GM13977 (cell line): ENCODE measurements at places on chromosomes 11 and 22.

DNA sequence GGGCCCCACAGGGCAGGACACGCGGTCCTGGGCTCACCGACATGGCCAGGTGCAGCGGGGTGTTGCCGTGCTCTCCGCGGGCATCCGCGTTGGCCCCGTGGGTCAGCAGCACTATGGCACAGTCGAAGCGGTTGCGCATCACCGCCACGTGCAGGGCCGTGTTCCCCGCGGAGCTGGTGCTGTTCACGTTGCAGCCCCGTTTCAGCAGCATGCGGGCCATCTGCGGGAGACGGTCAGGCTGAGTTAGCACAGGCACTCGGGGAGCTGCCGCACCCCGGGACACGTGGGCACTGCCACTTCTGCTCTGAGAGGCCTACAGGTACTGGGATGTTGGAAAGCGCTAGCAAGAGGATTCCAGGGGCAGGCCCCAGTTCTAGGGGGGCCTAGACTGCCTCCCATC lies 22.3 kb upstream of the BAIAP2L2 start:
- DNase-seq = no peak

GRCh38 chr22:38213990-38214301 lies 12.2 kb downstream of the MAFF start:
- no peak for DNase-seq

DNA sequence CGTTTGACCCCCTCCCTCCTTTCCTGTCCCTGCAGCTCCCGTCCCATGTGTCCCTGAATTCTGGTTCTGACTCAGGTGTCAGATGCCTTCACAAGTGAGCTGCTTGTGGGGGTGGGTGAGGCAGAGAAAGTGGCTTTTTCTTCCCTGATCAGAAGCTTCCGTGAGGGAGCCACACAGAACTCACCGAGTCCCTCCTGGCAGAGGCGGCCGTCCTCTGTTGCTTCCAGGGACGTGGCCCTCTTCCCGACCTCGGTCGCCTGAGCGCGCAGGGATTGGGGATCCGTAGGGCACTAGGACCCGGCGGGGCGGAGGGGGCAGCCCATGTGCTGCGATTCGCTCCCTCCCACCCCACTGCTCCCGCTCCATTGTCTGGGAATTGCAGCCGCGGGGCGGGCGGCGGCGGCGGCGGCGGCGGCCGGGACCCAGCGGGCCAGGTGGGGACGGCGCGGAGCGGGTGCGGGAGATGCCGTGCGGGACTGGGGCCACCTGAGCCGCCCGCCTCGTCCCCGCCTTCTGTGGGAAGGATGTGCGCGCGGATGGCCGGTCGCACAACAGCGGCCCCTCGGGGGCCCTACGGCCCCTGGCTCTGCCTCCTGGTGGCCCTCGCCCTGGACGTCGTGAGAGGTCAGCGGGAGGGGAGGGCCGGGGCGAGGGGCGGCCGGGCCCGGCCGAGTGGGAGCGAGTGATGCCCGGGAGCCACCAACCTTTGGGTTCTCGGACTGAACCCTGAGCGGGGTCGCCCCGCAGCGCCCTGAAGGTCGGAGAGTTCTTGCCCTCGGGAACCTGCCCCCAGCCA lies at the start of gene TMEM132A:
Gene TMEM132A (plus strand): TSS at position 351 of the 796 bp plus-strand sequence. CDS start 174 bp downstream, at position 525.
- DNase-seq = peak; percentile 83

GRCh38 chr11:6206456-6207180 lies 1.3 kb downstream of the C11orf42 start:
- DNase-seq = no peak

DNA sequence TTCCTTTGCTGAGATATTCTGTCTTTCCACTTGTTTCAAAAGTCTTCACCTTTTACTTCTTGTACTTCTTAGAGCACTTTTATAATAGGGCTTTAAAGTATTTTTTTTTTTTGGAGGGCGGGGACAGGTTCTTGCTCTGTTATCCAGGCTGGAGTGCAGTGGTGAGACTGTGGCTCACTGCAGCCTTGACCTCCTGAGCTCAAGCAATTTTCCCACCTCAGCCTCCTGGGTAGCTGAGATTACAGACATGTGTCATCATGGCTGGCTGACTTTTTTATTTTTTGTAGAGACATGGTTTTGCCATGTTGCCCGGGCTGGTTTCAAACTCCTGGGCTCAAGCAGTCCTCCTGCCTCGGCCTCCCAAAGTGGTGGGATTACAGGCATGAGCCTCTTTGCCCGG lies 57.9 kb downstream of the DYNC2H1 start:
- no peak for DNase-seq

- DNase-seq = peak; percentile 24
These were observed 185.3 kb upstream of the LARGE1 start for GRCh38 chr22:34105461-34106062.

DNA sequence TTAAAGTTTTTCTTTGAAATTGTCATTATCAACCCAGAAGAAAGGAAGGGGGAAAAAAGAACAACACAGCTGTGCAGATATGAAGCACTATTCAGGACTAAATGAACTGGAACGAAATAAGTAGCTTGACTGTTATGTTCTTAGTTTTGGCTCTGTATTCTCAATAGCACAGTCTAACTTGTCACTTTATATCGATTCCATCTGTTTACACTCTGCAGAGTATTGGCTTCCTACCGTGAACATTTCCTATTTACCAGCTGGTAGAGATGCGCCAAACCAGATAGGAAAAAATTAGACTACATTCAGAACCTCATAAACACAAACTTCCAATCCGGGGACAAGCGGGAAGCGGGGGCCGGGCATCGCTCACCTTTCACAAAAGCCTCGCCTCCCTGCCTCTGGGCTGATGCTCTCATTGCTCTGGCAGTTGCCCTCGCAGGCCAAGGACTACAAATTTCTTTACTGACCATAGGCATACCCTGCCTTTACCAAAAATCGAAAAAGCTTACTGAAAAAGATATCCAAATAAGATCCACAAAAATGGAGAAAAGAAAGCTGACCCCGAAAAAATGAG lies 66.2 kb downstream of the EFCAB6 start:
- no peak for DNase-seq

- DNase-seq = no peak
These were observed 94.8 kb upstream of the AMOTL1 start for GRCh38 chr11:94673386-94673785.

DNA sequence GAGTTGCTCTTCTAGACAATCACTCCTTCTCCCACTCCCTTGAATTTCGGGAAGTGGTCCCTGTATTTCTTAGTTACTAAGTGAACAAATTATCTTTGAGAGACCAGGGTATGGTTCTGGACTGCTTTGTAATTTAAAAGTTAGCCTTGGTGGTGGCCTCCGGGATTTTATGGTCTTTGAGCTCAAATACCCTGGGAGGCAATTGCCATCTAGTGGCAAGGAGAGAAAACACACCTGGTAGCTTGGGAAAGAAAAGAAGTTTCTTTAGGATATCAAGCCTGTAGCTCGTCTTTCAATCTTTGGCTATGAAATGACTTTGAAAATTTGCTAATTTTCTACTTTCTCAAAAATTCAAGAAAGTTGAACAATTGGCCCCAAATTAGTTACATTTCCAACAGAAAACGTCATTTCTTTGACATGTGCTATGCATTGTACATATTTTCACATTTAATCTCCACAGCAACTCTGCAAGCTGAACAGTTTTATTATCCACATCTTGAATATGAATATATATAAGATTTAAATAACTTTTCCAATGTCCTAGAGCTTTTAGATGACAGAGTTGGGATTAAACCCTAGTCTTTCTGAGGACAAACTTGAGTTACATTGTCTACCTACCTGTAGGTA lies 39.1 kb downstream of the MMP27 start:
- DNase-seq = peak; percentile 43

- no peak for DNase-seq
These were observed 93.7 kb downstream of the ARHGAP8 start for GRCh38 chr22:44845796-44846720.

DNA sequence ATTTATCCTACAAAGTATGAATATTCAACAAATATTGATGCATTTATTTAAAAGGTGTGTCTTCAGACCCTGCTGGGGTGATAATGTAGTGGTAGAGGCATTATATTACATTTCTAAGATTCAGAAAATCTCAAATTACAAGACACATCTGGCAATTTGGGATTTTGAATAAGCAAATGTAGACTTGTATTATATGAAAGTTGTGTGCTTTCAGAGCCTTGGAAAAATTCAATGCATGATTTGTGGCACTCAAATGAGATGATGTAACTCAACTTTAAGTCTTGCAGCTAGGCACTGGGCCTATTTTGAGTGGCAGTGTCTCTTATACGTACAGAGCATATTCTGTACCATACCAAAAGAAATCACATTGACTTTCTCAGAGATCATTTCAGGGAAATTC lies 214.4 kb downstream of the ETS1 start:
- DNase-seq = no peak

- DNase-seq = no peak
These were observed 29.8 kb upstream of the PLET1 start for GRCh38 chr11:112290493-112290850.

DNA sequence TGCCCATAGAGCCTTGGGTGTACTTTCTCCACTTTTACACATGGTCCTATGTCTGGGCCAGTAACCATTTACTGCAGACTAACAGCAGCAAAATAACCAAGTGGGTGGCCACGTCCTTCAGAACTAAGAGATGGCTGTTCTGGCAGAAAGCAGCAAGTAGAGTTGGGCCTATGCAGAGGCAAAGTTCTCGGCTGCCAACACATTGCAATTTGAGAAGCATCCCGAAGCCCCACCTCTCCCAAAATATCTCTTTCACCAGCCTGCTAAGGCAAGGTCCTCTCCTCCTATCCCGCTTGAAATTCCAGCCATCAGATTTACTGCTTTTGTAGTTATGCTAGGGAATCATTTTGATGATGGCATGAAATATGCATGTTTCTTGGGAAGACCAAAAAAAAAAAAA lies 118.5 kb upstream of the APOA1 start:
- no peak for DNase-seq

GRCh38 chr11:20110908-20111669 lies 49.2 kb downstream of the DBX1 start:
- DNase-seq = peak; percentile 77

- no peak for DNase-seq
These were observed 73.9 kb upstream of the FGF3 start for GRCh38 chr11:69892986-69893555.

- DNase-seq = no peak
These were observed 193.8 kb downstream of the DDX10 start for GRCh38 chr11:108858622-108859021.

DNA sequence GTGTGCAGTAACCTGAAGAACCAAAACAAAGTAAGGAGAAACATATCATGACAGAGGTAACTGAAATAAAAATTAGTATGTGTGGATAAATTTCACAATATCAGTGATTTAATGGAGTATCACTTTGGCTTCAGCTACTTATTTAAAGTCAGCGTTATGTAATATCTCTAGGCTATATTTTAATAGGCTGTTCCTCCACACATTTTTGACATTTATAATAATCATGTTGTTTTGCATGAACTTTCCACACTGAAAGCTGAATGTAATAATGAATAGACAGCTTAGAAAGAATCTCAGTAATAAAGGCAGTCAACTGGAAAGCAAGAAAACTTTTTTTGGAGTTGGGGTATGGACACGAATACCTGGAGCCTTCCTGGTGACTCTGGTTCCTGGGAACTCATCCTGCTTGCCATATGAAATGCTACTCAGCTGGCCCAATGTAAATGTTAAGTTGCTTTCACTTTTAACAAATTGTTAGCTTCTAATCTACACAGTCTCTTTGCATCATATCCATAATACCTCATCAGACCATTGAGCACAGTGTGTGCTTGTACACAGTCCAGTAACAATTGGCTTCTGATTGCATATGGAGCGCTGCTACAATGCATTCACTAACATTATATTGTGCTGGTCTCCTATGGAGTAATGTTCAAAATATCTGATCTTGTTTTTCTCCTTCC lies 257.7 kb downstream of the SOX6 start:
- no peak for DNase-seq

DNA sequence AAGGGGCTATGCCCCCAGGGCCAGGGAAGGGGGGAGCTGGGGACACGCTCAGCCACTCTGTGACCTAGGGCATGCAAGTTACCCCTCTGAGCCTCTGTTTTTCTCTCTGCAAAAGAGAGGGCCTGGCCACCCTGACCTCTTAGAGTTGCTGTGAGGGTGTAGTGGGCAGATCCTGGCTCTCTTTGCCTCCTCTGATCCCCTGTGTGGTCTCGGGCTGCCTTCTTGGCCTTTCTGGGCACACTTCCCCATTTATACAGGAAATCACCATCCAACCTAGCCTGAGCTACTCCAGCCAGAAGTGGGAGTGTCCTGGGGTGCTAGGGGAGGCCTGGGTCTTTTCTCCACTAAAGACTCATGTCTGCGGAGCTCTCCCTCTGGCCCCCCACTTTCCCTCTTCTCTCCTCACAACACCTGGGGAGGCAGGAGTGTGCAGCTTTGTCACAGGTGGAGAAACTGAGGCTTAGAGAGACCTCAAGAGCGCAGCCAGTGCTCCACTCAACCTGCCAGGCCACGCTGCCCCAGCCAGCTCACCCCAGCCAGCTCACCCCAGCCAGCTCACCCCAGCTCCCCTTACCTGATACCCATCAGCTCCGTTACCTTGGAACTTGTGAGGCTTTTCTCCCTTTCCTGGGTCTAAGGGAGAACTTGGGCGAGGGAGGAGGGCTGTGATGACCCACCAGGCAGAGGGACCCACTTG lies 1.4 kb downstream of the AIFM3 start:
- DNase-seq = no peak

DNA sequence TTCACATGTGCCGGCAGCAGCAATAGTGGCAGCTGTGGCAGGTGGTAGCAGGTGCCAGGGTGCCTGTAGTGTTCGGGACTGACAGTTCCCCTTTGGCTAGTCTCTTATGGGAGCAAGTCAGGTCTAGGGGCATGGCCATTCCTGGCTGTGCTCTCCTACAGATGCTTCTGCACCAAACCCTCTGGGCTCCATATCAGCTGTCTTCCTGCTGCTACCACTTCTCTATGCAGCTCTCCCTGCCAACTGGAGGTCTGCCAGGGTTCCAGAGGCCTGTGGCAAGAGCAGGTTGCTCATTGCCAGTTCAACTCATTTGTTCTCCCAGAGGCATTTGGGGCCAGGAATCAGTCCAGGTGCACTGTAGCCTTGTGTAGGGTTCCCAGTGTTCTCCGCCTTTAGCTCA lies 473.7 kb downstream of the JRKL start:
- no peak for DNase-seq

- no peak for DNase-seq
These were observed 712 bp upstream of the SLC2A11 start for GRCh38 chr22:23856721-23857605.

GRCh38 chr22:36644333-36644757 lies 59.2 kb downstream of the CACNG2 start:
- DNase-seq = peak; percentile 36

DNA sequence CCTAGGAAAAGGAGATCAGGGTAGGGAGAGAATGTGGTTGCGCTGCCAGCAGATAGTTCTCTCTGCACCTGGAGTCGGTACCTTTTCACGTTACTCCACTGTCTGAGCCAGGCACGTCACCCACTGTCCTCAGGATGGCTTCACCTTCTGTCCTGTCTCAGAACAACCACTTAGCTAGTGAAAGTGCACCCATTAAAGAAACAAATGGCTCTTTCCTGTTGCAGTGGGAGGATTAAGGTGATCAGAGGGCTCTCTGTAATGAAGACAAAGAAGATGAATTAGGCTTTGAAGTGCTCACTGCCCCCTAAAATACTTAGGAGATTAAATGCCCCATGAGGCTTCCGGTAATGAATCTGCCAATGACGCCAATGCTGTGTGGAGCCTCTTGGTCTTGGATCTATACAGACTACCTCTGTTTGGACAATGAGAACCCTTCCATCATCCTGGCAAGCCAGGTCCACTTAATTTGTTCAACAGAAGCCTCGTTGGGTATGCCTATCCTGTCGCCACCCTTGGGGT lies 113.7 kb downstream of the INSC start:
- no peak for DNase-seq
